ENCODE measurements at places on chromosomes 1 and 21.

GRCh38 chr1:32099426-32099825 is 8.4 kb upstream of the KPNA6 start:
- DNase-seq: no peak

GRCh38 chr1:220991506-220991905 is 112.3 kb downstream of the HLX start:
- DNase-seq: no peak

- DNase-seq: no peak
These were observed 292.7 kb downstream of the PRDM2 start for GRCh38 chr1:13992489-13993285.

- DNase-seq: no peak
These were observed 24.2 kb upstream of the NPL start for GRCh38 chr1:182765391-182765790.

- DNase-seq: no peak
These were observed 1105.0 kb downstream of the PLA2G4A start for GRCh38 chr1:187933562-187934419.

DNA sequence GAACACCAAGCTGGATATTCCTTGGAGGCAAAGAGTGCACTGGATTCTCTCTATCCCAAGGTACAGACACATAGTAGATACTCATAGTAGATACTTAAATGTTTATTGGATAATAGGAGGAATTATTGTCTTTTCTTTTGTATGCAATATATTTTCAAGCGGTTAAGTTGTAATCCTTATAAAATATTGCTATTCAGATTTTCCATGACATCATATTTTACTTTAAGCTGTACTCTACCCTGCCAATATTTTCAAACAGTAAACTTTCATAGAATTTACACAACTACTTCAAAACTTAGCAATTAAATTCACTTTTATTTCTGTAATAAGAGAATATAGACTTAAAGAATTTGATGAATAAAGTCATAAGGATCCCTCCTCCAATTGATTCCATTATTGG is 546.5 kb upstream of the CAMK1G start:
- no peak for DNase-seq

Measured in CD4-positive, alpha-beta T cell treated with Interleukin-15 for 1 hour (primary cell).